ENCODE measurements at places on chromosomes 3 and 15. TPM values are rescaled to one million over a fixed set of nuclear protein-coding genes. Genes with fewer than 3 reads are reported as not detected.

GRCh38 chr3:110881069-110881468, 190.5 kb upstream of the NECTIN3 start:
- DNase-seq = peak; percentile 28

GRCh38 chr3:153820035-153820434, 301.2 kb upstream of the ARHGEF26 start:
- no peak for DNase-seq

GRCh38 chr15:32871883-32872282, 154.1 kb downstream of the GREM1 start:
- no peak for DNase-seq

CNTN6 gene
- 0.11 TPM for total RNA-seq

SYNPR gene
- not detected for total RNA-seq

DNA sequence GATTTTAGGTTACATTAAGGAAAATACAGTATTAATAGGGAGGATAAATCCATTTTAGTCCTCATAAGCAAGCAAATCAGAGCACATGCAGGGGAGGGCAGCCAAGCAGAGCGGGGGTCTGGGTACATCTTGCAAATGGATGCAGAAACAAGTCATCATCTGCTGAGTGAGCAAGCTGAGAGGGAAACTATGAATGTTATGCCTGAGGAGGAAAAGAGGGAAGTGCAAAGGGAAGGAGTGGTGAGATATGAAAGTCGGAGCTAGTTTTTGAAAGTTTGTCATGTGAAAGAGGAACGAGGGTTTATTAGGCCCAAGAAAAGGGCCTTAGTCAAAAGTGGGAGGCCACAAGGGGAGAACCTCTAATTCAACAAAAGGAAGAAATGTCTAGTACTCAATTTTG, 15.4 kb downstream of the PTX3 start:
- no peak for DNase-seq

GRCh38 chr3:988785-989184, 104.0 kb upstream of the CNTN6 start:
- no peak for DNase-seq

- DNase-seq = peak; percentile 66
These were observed 4.7 kb downstream of the LMAN1L start for GRCh38 chr15:74817370-74817737.

ACSBG1 gene
- 0.59 TPM for total RNA-seq

GRCh38 chr3:171156401-171157010, 130.0 kb upstream of the SLC2A2 start:
- DNase-seq = no peak

CHRNA7 gene
- total RNA-seq = 5.2 TPM

FEZF2 gene
- total RNA-seq = not detected

DNA sequence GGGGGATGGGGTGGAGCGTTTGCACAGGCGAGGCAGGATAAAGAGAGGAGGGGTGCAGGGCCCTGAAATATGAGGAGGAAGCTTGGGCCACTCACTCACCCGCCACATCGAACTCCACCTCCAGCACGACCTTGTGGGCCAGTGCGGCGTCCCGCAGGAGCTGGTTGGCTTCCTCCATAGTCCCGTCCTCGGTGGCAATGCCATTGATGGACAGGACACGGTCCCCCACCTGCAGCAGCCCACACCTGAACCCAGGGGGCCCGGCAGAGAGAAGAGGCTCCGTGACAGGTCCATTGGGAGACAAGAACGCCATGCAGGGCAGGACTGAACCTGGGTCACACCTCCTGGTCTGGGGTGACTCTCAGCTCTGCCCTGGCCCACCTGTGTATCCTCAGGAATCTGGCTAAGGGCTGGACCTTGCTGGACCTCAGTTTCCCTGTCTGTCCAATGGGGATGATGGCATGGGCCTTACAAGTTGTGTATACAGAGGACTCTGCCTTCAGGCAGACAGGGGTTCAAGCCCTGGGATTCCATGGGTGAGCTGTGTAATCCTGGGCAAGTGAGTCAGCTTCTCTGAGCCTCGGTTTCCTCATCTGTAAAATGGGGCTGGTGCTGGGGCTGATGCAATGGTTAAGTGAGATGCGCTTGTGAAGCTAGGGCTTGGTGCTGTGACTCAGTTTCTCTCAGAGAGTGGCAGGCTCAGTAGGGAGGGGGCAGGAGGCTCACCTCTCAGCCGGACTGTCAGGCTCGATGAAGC, 26.4 kb downstream of the GRIP2 start:
- no peak for DNase-seq

- no peak for DNase-seq
These were observed 7.6 kb downstream of the GADL1 start for GRCh38 chr3:30886888-30887287.

GRCh38 chr3:30667280-30667651, 60.9 kb downstream of the TGFBR2 start:
- no peak for DNase-seq

GRCh38 chr3:75737831-75738493, 47.4 kb downstream of the ZNF717 start:
- no peak for DNase-seq

GRCh38 chr3:110291886-110292501, 779.6 kb upstream of the NECTIN3 start:
- no peak for DNase-seq

DNA sequence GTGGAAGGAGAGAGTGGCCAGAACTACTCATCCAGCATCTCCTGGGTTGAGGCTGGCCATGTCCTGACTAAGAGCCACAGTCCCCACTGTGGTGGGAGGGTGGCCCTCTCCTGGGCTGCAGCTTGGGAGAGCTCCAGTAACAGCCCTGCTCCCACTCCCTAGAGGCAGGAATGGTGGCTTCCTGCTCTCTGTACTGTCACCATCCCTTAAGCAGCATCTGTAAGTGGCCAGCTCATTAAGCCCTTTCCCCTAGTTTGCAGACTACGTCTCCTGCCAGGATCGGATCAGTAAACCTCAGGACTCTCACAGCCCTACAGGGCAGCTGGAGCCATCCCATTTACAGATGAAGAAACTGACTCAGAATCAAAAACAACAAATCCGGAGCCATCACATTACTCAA, 30.5 kb downstream of the DNAJB8 start:
- no peak for DNase-seq

EFCAB12 gene
- total RNA-seq = 0.47 TPM

DNA sequence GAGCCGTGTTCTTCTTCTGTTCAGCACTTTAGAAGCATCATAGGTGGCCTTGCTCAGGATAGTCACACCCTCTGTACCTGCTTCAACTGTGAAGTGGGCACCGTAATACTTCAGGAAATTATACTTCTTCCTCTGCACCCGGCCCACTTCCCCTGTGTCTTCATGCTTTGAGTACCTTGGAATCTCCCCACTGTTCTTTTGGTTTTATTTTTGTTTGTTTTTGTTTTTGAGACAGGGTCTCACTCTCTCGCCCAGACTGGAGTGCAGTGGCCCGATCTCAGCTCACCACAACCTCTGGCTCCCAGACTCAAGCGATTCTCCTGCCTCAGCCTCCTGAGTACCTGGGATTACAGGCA, 1.7 kb downstream of the P2RY14 start:
- DNase-seq = no peak

DNA sequence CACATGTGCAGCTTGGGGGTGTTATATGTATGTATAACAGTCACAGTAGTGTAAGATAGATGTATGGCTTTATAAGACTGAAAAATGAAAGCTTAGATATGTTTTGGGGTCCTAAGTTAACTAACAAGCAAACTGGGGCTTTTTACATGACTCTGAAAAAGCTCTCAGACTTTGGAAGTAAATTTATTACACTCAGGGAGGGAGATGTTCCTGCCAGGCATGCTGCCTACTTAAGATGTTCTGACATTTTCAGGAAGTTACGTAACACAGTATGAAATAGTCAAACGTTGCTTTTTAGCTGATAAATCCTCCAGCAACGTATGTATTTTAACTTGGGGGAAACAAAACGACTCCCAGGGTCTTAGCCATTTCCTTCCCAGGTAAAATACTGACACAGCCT, 1.7 kb upstream of the IFT57 start:
- no peak for DNase-seq

DNA sequence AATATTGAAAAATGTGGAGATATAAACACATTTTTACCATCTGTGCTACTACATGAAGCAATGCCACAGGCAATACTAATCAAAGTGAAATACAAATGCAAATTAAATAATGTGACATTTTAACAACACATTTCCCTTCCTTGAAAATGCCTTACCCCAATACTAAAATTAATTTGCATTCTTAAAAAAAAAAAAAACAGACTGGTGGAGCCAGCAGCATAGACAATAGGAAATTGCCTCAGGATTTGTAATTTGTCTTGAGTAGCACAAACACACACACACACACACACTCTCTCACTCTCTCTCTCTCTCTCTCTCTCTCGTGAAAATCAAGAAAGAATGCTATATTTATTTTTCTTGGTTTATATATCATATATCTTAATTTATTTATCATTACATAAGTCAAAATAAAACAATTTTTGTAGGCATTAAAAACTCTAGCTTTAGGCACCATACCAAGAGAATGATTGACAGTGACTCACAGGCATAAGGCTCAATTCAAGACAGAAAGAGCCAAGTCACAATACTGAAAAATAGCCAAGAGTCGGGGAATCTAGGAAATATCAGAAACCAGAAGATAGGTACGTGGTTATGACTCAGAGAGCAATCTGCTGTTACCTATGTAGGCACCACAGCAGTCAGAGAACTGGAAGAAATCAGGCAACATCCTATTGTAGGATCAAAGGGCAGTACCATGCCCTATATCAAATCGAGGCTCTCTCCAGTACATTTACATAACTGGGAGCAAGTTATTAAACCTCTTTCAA, 23.0 kb downstream of the SUCNR1 start:
- no peak for DNase-seq

- DNase-seq = no peak
These were observed 8.5 kb downstream of the TBC1D2B start for GRCh38 chr15:78069052-78069414.

GRCh38 chr3:3599016-3599415, 200.2 kb upstream of the LRRN1 start:
- DNase-seq = no peak

DNA sequence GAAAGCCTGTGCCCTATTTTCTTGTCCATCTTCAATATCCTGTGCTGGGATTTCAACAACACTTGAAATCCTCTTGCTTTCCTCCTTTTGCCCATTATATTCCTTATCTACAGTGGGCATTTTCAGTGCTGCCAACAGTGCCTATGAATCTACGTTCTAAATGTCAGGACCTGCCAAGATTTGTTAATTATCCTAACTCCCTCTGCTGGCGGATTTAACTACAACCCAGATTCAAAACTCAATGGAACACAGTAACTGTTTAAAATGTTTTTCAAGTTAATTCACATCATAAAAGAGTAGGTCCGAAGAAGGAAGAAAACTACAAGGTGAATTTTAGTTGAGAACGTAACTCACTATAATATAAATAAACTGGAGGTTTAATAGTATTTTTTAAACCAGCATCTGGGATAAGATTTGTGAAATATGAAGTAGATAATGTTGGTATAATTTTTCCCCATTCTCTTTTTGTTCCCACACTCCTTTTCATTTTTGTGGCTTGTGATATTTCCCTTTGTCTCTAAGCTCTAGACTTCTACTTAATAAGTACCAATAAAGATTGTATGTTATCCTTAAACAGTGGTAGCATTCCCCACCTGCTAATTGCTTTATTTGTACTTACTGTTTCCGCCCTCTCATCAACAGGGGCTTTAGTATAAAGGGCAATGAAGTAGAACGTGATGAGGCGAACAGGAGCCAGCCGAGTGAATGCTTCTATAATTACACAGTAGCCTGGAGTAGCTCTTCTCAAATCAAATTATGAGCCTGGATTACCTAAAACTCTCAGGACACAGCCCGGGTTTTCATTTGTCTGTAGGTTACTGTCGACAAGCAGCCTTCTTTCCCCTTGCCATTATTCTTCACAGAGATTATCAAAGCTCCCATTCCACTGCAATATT, 302.5 kb upstream of the ATP11B start:
- DNase-seq = peak; percentile 23

GRCh38 chr15:73485372-73485771, 42.4 kb downstream of the REC114 start:
- DNase-seq = no peak

- DNase-seq = no peak
These were observed 25.8 kb upstream of the LRRFIP2 start for GRCh38 chr3:37200141-37200540.

GRCh38 chr3:2921903-2922302, 188.3 kb downstream of the IL5RA start:
- no peak for DNase-seq

CPEB1 gene
- 0.40 TPM for total RNA-seq

DNA sequence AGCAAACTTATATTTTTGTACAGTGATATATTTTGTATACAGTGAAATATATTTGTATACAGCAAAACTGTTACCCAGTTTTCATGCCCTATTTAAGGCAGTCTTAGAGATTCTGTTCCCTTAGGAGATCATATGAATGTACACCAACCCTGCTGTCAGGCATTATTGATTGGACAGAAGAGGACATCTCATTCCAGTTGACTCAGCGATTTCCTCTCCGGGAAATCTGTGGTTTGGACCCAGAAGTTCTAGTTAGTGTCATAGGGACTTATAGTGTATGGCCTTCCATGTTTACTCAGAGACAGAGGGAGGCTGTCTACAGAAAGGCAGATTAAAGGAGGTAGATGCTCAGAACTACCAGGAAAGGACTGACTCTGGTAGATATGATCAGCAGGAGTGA, 318.8 kb upstream of the KCNMB2 start:
- no peak for DNase-seq

- peak; percentile 46 for DNase-seq
These were observed 296.8 kb downstream of the DOCK3 start for GRCh38 chr3:50971487-50971924.

BCL2A1 gene
- 1.5 TPM for total RNA-seq

GRCh38 chr15:84915606-84915958, 31.1 kb downstream of the SLC28A1 start:
- no peak for DNase-seq

DNA sequence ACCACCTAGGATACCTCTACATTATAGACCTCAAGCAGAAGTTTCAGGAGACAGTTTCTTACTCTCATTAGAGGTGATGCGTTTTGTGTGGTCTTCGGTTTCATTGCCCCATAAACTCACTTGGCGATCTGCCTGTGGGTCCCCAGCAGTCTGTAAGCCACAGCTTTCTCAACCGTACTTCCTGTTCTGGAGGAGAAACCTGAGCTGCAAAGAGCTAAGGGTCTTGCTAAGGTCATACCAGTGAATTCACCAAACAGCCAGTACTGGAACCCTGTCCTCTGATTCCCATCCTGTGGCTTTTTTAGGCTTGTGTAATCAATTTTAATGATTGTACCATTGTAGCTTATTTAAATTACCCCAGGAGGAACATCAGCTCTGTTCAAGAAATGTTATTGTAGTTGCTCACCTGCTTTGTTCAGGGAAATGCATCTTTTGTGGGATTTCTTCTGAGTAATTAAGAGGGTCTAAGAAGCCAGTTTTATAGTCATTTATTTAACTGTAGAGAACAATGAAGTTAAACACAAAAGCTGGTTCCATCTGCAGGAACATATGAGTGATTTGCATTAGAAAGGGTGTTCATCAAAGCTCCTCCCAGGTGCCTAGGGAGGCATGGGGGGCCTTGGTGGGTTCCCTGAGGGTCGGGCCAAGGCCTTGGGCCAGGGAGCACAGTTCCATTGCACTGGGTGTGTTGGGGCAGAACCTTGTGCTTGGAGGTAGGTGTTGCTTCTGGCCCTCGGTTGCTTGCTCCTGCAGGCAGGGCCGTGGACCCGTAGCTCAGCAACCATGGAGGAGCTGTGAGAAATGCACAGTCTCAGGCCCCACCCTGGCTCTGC, 69.6 kb downstream of the APBA2 start:
- no peak for DNase-seq

GRCh38 chr3:114649331-114649730, 355.5 kb downstream of the TIGIT start:
- no peak for DNase-seq

GRCh38 chr3:128983293-128984069, 10.4 kb downstream of the CFAP92 start:
- no peak for DNase-seq
